ENCODE measurements at places on chromosomes 1 and 21.

- no peak for DNase-seq
These were observed 107.8 kb downstream of the PLPPR5 start for GRCh38 chr1:98896711-98897445.

GRCh38 chr1:4595341-4596225 lies 58.8 kb upstream of the AJAP1 start:
- DNase-seq: no peak

DNA sequence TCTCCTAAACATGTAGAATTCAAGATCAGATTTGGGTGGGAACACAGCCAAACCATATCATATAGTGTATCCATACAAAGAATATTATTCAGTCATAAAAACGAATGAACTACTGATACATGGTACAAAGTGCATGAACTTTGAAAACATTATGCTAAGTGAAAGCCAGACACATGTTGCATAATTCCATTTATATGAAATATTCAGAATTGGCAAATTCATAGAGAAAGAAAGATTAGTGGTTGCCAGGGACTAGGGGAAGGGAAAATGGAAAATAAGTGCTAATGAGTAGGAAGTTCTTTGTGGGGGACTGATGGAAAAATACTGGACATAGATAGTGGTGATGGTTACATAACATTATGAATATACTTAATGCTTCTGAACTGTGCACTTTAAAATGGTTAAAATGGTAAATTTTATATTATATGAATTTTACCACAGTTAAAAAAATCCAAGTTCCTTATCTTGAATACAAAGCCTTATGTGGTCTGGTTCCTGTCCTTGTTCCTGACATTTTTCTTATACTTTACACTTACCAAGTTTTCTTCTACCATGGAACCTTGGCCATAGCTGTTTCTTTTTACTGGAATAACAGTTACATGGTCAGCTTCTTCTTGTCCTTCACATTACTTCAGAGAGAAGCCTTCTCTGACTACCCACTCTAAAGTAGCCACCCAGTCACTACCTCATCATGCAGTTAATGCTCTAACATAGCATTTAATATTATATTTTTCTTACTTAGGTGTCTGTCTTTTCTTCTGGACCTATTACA lies 64.0 kb downstream of the CCDC18 start:
- DNase-seq: no peak

DNA sequence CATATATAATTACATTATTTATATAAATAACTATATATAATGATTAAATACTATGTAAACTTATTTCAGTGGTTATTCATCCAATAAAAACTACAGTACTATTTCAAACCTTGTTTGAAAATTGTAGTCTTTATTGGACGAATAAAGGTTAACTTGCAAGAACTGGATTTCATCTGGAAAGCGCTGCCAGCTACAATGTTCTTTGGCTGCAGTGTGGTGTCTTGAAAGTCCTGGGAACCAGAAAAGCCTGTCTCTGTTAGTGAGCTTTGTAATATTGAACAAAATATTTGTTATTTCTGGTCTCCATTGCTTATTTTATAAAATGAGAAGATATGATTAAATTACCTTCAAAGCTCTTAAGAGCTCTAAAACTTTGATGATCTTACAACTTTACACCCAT lies 763.6 kb downstream of the ADGRL2 start:
- no peak for DNase-seq

GRCh38 chr1:110212169-110213142 lies 2.3 kb downstream of the KCNC4 start:
- DNase-seq: no peak

GRCh38 chr1:20280906-20281305 lies 9.8 kb upstream of the VWA5B1 start:
- no peak for DNase-seq

DNA sequence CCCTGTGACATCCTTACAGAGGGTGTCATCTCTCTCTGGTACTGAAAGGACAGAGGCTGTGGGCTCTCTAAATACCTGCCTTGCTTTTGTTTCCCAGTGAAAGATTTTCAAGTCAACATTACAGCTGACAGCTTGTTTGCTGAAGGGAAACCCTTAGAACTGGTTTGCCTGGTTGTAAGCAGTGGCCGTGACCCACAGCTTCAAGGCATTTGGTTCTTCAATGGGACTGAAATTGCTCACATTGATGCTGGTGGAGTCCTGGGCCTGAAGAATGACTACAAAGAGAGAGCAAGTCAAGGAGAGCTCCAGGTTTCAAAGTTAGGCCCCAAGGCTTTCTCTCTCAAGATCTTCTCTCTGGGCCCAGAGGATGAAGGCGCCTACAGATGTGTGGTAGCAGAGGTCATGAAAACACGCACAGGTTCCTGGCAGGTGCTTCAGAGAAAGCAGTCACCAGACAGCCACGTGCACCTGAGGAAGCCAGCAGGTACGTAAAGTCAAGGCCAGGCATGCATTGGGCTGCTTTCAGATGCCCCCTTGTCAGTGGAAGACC lies 11.8 kb downstream of the CD101 start:
- DNase-seq: no peak

DNA sequence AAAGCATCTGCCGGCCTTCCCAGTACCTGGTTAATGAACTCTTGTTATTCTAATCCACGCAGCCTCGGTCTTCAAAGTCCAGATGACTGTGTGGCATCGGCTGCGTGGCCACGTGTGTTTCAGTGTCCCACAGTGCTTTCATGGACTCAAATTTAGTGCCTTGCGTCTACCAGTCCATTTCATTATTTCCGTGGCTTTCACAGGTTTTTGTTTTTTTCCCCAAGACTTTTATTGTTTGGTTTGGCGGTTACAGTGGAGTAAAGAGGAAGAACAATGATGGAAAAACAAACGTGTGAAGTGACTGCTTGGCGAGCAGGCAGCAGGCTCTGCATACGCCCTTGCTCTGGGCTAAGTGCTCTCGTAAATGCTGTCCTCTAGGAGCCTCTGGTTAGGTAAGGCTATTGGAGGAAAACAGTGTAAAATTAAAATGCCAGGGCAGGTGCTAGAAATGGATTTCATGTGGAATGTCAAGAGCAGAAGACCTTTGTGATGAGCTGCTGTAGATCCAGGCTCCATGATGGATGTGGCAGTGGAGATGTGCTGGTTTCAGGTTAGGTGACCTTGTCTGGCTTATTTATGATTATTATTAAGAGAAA lies 536.3 kb downstream of the KIF26B start:
- no peak for DNase-seq

GRCh38 chr1:103492003-103492625 lies 33.4 kb upstream of the RNPC3 start:
- DNase-seq: no peak

GRCh38 chr1:65378247-65378946 lies 42.1 kb upstream of the LEPR start:
- peak; percentile 30 for DNase-seq

DNA sequence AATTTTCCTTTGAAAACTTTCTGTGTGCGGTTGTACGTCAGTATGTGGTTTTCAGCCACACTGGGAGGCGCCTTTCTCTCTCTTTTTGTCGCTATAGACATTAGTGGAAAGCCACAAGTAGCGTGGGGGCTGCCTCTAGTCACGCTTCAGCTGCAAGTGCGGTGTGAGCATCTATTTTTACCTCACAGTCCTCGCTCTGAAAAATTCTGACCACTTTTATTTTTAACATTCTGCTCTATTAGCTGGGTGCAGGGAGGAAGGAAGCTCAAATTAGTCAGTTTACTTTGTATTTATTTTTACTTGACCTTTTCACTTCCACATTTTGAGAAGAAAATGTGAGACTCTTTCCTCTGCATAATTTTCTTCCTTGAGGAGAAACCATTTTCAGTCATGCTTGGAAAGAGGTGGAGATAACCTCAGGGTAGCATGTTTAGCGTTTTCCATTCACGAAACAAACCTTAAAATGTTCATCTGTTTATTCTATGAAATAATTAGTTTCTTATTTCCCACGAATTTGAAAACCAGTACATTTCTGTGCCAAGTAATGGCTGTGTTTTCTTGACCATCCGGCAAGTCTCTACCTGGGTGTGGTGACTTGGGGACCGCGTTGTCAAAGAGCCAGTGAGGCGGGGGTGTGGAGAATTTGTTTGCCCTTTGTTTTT lies 35.6 kb downstream of the ADARB1 start:
- DNase-seq: no peak

- DNase-seq: no peak
These were observed 2.6 kb upstream of the TTC34 start for GRCh38 chr1:2803931-2804627.

DNA sequence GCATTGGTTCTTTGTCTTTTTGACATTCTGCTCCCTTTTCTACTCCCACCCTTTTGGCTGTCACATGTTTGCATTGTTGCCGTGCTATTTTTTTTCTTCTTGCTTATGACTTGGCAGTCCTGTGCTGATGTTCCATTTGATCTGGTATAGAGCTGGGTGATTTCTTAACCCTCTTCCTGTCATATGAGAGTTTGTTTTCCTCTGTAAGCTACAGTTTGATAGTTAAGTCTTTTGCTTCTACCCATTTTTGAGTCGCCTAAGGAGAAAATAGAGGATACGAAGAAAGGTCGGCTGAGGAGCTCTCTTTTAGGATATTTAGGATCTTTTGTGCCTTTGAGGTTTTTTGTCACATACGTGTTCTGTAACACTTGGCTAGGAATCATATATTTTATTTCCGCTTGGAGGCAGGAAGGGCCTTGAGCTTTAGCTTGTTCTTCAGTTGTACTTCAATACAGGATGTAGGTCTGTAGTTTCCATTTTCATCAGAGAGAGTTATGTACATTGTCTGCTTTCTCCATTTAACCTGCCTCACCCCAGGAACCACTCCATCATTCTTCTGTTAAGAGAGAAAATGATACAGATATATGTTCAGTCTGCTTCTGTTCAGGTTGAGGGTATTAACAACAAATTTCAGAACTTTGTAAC lies 150.7 kb downstream of the BACH1 start:
- no peak for DNase-seq

DNA sequence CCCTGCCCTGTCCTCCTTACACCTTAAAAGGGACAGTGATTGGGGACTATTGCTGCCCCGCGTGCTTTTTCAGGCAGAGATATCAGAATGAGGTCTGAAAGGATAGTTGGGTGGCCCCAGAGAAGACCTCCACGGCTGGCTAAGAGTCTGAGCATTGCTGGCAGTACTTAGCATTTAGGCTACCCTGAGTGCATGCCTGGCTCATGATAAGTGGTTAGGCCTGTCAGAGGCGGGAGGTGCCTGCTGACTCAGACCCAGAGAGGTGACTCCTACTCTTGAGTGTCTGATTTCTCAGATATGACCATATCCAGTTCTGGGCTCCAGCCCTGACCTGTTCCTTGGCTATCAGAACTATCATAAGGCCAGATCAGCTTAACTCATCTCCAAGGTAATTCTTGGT lies 213.7 kb downstream of the PBX1 start:
- peak; percentile 13 for DNase-seq

GRCh38 chr1:79859212-79859948 lies 852.9 kb upstream of the ADGRL4 start:
- DNase-seq: no peak

GRCh38 chr1:93304716-93305138 lies 41.0 kb upstream of the DR1 start:
- peak; percentile 83 for DNase-seq

DNA sequence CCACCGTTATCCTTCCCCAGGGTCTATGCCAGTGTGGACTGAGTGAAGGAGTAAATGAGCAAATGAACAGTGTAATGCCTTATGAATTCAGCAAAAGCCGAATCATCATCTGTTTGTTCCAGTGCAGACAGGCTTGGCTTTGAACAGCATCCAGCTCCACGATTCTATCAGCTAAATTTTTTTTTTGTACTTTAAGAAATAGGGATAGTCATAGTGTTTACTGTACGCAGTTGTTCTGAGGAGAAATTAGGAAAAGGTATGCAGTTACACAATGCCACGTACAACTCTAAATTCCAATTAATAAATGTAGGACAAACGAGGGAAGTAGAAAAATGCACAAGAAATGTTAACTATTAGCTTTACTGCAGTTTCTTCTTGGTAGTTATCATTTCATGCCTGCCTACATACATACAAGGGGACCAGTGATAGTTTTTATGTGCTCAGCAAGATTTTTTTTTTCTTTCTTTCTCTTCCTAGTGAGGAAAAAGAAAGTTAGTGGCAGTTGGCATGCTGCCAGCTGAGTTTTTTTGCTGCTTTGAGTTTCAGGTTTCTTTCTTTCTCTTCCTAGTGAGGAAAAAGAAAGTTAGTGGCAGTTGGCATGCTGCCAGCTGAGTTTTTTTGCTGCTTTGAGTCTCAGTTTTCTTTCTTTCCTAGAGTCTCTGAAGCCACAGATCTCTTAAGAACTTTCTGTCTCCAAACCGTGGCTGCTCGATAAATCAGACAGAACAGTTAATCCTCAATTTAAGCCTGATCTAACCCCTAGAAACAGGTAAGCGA lies at the start of gene IFI44L:
TSS of gene IFI44L (plus strand) at position 646 of the 777 bp plus-strand sequence. CDS start 7,468 bp downstream, outside the sequence.
- peak; percentile 17 for DNase-seq

GRCh38 chr1:201847150-201847549 lies 18.2 kb downstream of the IPO9 start:
- no peak for DNase-seq

- no peak for DNase-seq
These were observed 296.4 kb downstream of the PTPRU start for GRCh38 chr1:29532751-29533150.

- DNase-seq: no peak
These were observed 104.8 kb downstream of the CSMD2 start for GRCh38 chr1:34060187-34060730.

DNA sequence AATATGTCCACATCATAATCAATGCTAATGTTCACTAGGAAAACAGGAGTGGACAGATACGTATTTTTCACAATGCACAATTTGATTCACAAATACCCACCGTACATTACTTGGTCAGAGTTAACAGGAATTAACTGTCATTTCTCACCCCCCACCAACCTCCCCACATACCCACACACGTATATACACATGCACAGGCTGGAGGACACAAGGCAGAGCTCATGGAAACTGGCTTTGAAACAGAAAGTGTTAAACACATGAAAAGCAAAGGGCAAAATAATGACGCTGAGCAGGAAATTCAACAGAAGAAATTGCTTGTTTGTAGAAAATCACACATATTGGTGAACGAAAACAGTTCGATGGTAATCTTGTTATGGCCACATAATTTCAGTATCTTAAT lies 188.4 kb upstream of the DMRTA2 start:
- DNase-seq: no peak

GRCh38 chr1:47814612-47815395 lies 182.4 kb downstream of the TRABD2B start:
- DNase-seq: no peak

GRCh38 chr1:94463056-94463764 lies 45.0 kb downstream of the ABCD3 start:
- DNase-seq: no peak
